Tibial nerve (tissue), 4 donors: ENCODE measurements at places on chromosomes 6 and 20.
A peak's percentile ranks its signal among the peaks of the same experiment; 100 is the strongest.

GRCh38 chr6:11705069-11705468 is 73.5 kb downstream of the ADTRP start:
- DNase-seq, result no peak

GRCh38 chr6:129606664-129607063 is 103.3 kb downstream of the ARHGAP18 start:
- DNase-seq, result no peak

GRCh38 chr6:105097288-105097687 is 82.5 kb downstream of the POPDC3 start:
- DNase-seq, result no peak

DNA sequence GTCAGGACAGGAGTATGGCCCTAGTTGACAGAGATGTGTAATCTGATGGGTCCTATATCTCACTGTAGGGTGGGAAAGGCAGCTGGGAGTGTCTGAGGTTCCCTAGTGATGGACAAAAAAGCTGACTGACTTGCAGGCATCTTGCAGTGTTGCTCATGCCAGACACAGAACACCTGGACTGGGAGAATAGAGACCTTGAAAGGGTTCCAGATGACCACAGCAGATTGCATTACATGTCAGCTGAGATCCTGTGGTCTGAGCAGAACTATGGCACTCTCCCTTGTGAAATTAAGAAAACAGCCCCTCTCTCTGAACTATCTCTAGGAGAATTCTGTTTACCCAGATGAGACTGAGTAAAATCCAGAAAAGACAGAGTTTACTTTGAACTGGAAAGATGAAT is 212.6 kb upstream of the MAN1A1 start:
- no peak for DNase-seq

- no peak for DNase-seq
Measured at GRCh38 chr20:62891111-62891510, 29.5 kb upstream of the TCFL5 start.

DNA sequence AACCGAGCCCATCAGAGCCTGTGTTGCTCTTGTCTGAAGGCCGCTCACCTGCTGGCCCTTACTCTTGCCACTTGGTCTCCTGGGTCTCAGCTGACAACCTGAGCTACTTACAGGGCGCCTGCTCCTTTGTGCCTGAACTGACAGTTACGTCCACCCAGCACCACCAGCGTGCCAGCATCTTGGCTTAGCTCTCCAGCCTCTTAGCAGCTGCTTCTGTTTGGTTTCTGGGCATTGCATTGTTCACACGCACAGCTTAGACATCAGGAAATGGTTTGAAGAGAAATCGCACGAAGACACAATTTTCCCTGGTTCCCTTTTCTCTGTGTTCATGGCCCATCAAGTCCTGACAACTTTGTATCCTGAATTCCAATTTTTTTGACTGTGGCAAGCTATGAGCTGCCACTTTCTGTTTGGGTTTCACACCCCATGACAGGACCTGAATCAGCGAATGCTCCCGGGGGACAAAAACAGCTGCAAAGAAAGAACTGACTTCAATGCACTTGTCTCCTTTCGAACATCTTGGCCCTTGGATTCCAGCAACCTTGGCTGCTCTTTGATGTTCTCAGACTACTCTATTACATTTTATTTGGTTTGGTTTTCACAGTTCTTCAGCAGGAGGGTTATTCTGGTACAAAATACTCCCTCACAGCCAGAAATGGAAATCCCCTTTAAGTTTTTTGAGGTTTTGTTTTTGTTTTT is 45.2 kb upstream of the LY86 start:
- DNase-seq, result peak; percentile 28

DNA sequence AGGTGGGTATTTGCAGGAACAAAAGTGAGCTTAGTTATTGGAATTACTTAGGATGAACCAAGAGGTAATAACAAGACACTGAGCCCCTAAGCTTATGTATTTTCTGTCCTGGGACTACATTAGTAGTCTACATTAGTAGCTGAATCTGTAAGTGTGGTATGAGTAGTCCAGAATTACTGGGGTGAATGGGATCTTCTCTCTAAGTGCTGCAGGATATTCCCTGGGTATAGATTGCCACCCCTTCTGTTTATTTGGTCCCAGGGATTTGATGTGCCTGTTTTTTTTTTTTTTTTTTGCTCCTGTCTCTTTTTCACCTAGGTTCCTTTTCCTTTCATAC is 5.9 kb downstream of the CD2AP start:
- DNase-seq, result no peak

- DNase-seq, result no peak
Measured at GRCh38 chr6:131972741-131973140, 21.6 kb upstream of the CCN2 start.

DNA sequence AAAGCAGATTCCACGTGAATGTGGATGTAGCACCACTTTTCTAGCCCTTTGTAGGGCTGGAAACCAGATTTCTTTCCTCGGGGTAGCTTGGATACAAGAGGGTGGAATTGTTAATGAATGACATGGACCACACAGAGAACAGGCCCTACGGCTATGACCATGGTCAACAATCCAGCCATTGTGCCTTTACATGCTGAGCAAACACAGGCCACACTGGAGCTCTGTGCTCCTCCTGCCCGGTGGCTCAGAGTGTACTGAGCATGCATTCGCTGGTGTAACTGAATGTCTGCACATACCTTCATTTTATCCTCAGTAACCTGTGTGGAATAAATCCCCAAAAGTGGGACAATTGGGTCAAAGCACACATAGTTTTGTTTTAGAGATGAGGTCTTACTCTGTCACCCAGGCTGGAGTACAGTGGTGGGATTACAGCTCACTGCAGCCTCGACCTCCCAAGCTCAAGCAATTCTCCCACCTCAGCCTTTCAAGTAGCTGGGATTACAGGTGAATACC is 32.8 kb downstream of the LRP11 start:
- no peak for DNase-seq

GRCh38 chr20:910132-910869 is 5.8 kb downstream of the ANGPT4 start:
- peak; percentile 34 for DNase-seq

- DNase-seq, result no peak
Measured at GRCh38 chr6:167706313-167707109, 120.2 kb upstream of the AFDN start.

- no peak for DNase-seq
Measured at GRCh38 chr6:45727819-45728449, 287.7 kb downstream of the CLIC5 start.

DNA sequence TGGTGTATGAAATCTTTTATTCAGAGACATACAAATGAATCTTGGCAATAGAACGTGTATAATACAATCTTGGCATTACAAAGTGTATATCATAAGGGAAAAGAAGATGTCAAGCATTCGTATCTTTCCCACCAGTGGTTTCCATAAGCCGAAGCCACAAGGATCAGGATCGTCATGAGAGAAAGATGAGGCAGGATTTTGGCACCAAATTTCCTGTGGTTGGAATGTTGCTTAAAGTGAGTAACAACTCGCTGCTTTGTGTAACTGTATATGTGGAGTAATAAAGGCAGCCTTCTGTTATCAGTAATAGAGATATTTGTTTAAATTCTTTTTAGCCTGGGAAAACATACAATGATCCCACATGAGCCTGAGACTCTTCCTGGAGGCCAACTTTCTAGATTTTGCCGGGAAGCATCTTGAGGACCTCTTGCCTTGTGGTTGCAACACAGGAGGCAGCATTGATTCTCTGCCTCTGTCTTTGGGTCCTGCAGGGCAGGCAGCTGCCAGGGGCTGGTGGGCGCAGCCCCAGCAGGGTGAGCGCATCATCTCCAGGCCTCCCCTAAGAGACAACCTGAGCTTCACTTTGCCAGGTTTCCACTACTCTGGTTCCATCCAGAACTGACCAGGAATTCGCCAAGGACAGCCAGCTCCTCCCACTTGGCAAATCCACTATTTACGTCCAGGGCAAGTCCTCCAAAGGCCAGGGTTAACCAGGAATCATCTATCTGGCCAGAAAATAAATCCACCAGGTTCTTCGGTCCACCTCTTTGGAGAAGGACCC is 230.9 kb upstream of the SULF2 start:
- no peak for DNase-seq

DNA sequence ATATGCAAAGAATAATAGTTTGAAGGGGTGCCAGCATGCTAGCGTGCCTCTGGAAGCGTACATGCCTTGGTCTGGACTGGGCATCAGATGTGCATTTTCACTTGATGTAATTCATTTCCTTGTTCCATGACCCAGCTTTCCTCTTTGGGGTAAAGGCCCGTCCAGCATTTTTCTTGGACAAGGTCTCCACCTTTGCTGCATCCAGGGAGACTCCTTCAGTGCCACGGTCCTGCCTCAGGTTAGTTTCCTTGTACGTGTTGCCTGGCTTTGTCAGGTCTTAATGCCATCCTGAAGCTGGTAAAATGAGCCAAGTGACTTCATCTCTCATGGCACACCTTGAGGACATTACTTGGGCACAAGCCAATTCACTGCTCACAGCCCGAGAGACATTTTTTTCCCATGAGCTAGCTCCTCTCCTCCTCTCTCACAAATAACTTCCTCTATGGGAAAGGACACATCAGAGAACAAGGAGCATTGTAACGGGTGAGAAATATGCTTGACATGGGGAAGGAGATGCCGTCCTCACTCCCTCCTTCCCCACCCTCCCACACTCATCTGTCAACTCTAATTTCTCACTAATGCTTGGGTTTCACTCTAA is 23.9 kb downstream of the EDN1 start:
- DNase-seq, result no peak

DNA sequence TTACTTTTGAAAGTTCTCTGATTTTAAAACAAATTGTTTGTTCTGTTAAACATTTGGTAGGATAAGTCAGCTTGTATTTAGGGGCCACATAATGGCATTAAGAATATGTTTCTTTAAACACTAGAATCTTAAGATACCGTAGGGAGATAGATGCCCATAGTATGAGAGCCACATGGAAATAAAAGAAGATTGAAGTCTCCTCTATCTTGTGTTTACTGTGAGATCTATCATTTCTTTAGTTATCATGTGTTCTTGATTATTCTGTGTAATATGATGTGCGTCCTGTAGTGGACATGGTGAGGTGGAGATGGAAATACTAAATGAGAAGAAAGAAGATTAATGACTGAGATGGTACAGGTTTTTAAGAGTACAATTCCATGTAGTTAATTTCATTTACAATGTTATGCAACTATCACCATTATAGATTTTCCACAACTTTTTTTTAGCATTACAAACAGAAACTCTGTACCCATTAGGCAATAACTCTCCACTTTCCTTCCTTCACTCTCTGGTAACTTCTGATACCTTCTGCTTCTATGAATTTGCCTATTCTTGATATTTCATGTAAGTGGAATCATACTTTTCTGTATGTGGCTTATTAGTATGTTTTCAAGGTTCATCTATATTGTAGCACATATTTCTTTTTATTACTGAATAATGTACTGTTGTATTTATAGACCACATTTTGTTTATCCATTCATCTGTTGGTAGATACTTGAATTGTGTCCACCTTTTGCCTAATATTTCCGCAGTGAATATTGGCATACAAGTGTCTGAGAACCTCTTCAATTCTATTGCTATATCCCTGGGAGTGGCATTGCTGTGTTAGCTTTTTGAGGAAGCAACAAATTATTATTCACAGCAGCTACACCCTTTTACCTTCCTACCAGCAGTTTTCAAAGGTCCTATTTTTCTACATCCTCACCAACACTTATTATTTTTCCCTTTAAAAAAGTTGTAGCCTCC is 11.5 kb downstream of the RNF146 start:
- no peak for DNase-seq

- DNase-seq, result peak; percentile 75
Measured at GRCh38 chr20:10671221-10671918, 2.4 kb downstream of the JAG1 start.

GRCh38 chr6:133394630-133395029 is 153.5 kb downstream of the EYA4 start:
- no peak for DNase-seq

DNA sequence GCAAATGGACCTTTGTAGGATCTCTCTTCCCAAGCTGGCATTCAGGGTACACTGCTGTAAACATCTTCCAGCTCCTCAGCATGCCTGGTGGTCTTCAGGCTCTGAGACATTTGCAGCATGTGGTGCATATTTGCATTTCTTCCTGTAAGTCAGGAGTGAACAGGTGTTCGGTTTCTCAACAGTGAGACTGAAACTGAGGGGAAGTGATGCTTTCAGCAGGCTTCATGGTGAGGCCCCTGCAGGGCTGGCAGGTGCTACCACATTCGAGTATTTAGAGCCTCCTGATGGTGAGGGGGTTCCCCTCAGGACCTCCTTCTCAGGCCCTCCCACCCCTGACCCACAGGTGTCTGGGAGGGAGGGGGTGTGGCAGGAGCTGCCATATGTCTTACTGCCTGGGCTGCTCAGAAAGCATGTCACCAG is 15.1 kb downstream of the MYBL2 start:
- DNase-seq, result no peak

- no peak for DNase-seq
Measured at GRCh38 chr6:150964765-150965164, 99.3 kb downstream of the MTHFD1L start.

- DNase-seq, result peak; percentile 58
Measured at GRCh38 chr6:168988801-168989200, 264.8 kb downstream of the THBS2 start.

DNA sequence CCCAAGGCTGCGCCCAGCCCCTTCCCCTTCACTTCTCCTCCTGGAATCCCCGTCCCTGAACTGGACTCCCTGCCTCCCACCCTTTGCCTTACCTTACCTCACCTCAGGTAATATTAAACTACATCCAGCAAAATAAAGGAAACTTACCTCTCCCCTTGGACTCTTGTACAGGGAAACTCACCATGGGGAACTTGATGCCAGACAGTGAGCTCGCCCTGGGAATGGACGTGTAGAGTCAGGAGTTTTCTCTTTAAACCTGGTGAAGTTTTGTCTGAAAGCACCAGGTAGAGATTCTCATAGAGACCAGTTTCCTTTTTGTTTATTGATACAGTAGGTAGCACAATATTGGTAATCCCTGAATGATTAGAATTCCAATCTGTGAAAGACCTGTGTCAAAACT is 544 bp upstream of the HLA-C start:
- no peak for DNase-seq

GRCh38 chr20:57718490-57719009 is 8.7 kb upstream of the PMEPA1 start:
- DNase-seq, result peak; percentile 97
